ENCODE measurements at places on chromosomes 4 and X. TPM values are rescaled to one million over a fixed set of nuclear protein-coding genes. Genes with fewer than 3 reads are reported as not detected.

The BEX2 gene
- total RNA-seq, result 19.0 TPM

The CDKN2AIP gene
- 36.8 TPM for total RNA-seq

The CORIN gene
- 0.12 TPM for total RNA-seq

The DGKQ gene
- 16.9 TPM for total RNA-seq

The CXCL8 gene
- 24.9 TPM for total RNA-seq

The GPRASP1 gene
- 0.98 TPM for total RNA-seq

The SPON2 gene
- total RNA-seq, result 1.4 TPM

The PAK3 gene
- 4.5 TPM for total RNA-seq

The SMIM10 gene
- 5.5 TPM for total RNA-seq

The TMEM33 gene
- total RNA-seq, result 39.2 TPM

The PSAPL1 gene
- total RNA-seq, result 0.07 TPM

The STIM2 gene
- total RNA-seq, result 15.8 TPM

The GAK gene
- total RNA-seq, result 123 TPM

The ARSJ gene
- total RNA-seq, result 31.9 TPM

The CD38 gene
- not detected for total RNA-seq

The DUX4 gene
- not detected for total RNA-seq

The SPATA4 gene
- total RNA-seq, result not detected

The TMEM31 gene
- not detected for total RNA-seq

The REPS2 gene
- total RNA-seq, result 0.72 TPM

The PNMA6F gene
- not detected for total RNA-seq

The UGT8 gene
- total RNA-seq, result 11.6 TPM

The MAOA gene
- 3.5 TPM for total RNA-seq

The NAP1L2 gene
- total RNA-seq, result not detected

The TMEM35A gene
- 1.0 TPM for total RNA-seq

The SFRP2 gene
- not detected for total RNA-seq

The PRKG2 gene
- 0.51 TPM for total RNA-seq
